Activated CD4-positive, alpha-beta T cell treated with anti-CD3 and anti-CD28 coated beads, Interleukin-2, amount 50 U/mL, for 24 hours (primary cell): ENCODE measurements at places on chromosomes 2 and 18.

GRCh38 chr2:75553935-75554531 is 6.7 kb downstream of the EVA1A start:
- DNase-seq = no peak

DNA sequence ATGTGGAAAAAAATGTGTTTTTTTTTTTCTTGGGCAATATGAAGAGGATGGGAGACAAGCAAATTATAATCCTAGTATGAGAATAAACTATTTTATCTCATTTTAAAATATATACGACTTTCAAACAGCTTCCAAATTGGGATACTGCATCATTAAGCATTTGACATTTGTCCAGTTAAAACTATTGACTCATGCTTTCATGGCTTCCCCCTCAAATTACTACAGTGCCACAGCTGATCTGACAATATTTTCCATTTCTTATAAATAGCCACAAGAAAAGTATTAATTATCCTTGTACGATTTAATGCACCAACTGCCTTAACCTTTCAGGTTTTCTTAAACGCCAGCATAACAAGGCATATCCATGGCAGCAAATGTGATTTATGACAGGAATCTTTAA is 1134.8 kb upstream of the ZEB2 start:
- no peak for DNase-seq

DNA sequence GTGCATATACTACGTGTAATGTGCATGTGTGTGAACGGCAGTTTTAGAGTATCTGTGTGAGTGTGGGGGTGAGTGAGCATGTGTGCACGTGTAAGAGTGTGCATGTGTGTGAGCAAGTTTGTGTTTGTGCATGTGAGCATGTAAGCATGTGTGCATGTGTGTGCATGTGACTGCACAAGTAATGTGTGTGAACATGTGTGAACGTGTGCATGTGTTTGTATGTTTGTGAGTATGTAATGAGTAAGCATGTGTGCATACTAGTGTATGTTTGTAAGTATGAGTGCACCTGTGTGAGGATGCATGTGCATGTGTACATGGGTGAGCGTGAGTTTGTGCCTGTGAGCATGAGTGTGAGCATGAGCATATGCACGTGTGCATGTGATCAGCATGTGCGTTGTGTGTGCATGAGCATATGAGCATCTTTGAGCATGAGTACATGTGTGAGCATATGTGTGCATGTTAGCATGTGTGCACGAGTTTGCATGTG is 90.7 kb downstream of the ZNF516 start:
- DNase-seq = no peak

- no peak for DNase-seq
Observed at GRCh38 chr2:59015027-59015426, 773.9 kb upstream of the FANCL start.

- DNase-seq = no peak
Observed at GRCh38 chr2:170310876-170311502, 133.0 kb downstream of the MYO3B start.

DNA sequence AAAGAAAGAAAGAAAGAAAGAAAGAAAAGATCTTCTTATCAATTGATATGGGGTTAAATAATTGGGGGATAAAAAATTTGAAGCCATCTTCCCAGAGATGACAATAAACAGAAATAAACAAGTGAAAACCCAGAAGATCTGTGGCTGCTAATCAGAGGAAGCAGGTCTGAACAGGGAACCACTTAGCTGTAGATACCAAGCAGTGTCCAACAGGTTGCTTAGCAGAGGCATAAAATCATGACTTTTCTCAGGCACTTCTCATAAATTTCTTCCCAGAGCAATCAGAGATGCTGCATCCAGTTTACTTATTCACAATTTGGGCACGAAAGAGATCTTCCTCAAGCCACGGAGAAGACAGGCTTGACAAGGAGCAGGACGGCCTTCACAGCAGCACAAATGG is 5.7 kb upstream of the LPIN1 start:
- no peak for DNase-seq

- DNase-seq = no peak
Observed at GRCh38 chr18:3722649-3723433, 272.9 kb downstream of the TGIF1 start.

- DNase-seq = no peak
Observed at GRCh38 chr2:54499661-54500060, 43.5 kb downstream of the SPTBN1 start.

- DNase-seq = no peak
Observed at GRCh38 chr2:179749210-179749609, 112.2 kb downstream of the ZNF385B start.

DNA sequence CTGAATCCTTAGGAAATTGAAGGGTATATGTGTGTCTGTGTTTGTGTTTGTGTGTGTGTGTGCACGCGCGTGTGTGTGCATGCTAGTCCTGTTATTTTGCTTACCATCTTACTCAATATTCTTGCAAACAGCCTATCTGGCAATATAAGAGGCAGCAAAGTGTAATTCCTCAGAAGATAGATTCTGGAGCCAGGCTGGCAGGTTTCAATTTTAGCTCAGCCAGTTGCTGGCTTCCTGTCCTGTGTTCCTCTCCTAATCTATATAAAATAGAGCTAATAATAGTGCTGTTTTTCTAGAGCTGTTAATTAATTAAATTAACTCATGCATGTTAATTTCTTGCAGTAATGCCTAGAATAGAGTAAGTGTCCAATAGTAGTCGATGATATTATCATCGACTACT is 256.2 kb downstream of the PIK3C3 start:
- DNase-seq = no peak

DNA sequence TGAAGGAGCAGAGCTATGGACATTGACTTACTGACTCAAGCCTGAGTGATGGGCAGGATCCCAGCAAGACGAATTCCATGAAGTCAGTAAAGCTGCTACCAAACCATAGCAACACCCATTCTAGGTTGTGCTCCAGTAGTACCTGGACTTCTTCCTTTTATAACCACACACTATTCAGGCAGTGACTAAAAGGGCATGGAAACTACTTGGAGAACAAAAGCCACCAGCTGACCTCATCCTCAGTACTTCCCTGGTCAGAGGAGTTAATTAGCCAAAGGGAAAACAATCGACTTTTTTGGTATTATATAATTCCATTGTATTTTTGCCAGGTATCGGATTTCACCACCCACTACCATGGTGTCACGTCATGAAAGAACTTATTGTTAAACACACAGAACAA is 237.1 kb downstream of the TTC32 start:
- DNase-seq = no peak

GRCh38 chr2:117786520-117786919 is 28.0 kb upstream of the DDX18 start:
- DNase-seq = no peak

- DNase-seq = no peak
Observed at GRCh38 chr2:239307921-239308613, 92.8 kb downstream of the HDAC4 start.

GRCh38 chr2:50455351-50455939 is 576.5 kb downstream of the NRXN1 start:
- no peak for DNase-seq

- DNase-seq = no peak
Observed at GRCh38 chr18:45997700-45998151, 30.6 kb upstream of the EPG5 start.

DNA sequence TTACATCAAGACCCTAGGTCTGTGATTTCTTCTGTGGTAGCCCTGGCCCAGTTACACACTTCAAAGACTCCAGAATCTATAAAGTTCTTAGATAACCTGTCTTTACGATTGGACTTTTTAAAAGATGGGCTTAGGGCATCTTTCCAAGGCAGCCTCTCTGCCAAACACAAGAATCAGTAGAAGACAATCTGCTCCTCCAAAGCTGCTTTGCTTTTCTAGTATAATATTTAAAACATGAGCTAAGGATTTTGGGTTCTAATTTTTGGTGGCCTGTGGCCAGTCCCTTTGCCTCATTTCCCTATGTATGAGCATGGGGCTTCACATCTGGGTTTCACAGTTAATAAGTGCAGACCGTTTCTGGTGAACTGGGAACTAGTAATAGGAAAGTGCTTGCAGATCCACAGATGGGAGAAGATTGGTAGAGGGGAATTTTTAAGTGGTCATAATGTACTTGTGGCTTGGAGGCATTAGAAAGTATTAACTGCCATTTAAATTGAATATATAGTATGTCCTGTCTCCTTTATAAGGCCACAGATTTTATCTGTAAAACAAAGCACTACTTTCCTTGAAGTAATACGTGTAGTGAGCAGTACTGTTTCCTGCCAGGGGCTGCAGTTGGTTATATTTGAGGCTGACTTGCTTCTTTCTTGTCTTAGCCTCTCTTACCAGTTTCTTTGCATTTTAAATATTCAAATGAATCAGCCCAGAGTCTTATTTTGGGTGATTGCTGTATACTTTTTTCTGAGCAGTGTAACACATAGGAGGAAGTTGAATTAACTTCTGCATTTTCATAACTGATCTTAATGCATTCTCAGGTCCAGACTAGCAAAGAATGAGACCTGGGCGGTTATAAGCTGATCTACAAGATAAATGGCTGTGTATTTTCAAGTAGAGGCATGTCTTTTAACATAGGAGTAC is 1.5 kb downstream of the ARPC2 start:
- DNase-seq = no peak

DNA sequence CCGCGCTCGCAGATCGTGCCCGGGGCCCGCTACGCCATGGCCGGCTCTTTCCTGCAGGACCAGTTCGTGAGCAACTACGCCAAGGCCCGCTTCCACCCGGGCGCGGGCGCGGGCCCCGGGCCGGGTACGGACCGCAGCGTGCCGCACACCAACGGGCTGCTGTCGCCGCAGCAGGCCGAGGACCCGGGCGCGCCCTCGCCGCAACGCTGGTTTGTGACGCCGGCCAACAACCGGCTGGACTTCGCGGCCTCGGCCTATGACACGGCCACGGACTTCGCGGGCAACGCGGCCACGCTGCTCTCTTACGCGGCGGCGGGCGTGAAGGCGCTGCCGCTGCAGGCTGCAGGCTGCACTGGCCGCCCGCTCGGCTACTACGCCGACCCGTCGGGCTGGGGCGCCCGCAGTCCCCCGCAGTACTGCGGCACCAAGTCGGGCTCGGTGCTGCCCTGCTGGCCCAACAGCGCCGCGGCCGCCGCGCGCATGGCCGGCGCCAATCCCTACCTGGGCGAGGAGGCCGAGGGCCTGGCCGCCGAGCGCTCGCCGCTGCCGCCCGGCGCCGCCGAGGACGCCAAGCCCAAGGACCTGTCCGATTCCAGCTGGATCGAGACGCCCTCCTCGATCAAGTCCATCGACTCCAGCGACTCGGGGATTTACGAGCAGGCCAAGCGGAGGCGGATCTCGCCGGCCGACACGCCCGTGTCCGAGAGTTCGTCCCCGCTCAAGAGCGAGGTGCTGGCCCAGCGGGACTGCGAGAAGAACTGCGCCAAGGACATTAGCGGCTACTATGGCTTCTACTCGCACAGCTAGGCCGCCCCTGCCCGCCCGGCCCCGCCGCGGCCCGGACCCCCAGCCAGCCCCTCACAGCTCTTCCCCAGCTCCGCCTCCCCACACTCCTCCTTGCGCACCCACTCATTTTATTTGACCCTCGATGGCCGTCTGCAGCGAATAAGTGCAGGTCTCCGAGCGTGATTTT is 7.6 kb downstream of the TBR1 start:
- DNase-seq = no peak

GRCh38 chr18:23133860-23134779 is 1.2 kb upstream of the CABLES1 start:
- DNase-seq = peak; percentile 18

GRCh38 chr2:83784947-83785346 is 674.1 kb downstream of the SUCLG1 start:
- DNase-seq = no peak

GRCh38 chr2:144834363-144834762 is 314.4 kb upstream of the ZEB2 start:
- no peak for DNase-seq

- DNase-seq = no peak
Observed at GRCh38 chr2:55729136-55729685, 35.6 kb upstream of the PNPT1 start.

DNA sequence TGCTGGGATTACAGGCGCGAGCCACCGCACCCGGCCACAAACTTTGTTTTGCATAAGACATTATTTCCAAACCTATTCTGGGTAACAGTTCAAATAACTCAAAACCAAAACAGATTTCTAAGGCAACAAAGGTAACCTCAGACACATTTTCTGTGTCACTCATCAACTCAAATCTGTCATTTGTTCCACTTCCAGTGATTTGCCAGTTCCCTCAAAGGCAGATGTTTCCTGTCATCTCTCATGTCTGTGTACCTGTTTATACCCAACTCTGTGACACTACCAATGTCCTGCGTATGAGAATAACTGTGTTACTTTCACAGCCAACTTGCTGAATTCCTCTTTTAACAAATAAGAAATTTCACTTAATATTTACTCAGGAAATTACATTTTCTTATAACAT is 54.4 kb downstream of the SCN3A start:
- no peak for DNase-seq

- no peak for DNase-seq
Observed at GRCh38 chr18:8705238-8705960, at the start of gene MTCL1. Gene MTCL1, plus strand, starts transcription at chr18:8705556. Its CDS starts 105 bp downstream, at chr18:8705661.

DNA sequence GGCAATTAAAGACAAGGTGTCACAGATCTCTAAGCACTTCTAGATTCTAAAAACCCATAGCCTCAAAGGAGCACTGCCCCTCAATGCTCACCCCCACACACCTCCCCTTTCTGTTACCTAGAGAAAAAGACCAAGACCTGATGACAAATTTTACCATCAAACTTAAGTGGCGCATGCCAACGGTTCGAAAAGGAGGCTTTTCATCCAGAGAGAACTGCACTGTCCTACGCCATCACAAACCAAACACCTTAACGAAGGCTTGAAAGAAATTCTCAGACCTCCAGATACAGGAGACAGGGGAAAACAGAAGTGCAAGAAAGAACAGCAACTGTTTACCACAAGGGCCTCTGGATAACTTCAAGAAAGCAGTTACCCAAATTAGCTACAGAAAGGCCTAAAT is 2.0 kb upstream of the ZC3H6 start:
- no peak for DNase-seq

GRCh38 chr18:63342206-63342605 is 22.6 kb upstream of the BCL2 start:
- DNase-seq = no peak

DNA sequence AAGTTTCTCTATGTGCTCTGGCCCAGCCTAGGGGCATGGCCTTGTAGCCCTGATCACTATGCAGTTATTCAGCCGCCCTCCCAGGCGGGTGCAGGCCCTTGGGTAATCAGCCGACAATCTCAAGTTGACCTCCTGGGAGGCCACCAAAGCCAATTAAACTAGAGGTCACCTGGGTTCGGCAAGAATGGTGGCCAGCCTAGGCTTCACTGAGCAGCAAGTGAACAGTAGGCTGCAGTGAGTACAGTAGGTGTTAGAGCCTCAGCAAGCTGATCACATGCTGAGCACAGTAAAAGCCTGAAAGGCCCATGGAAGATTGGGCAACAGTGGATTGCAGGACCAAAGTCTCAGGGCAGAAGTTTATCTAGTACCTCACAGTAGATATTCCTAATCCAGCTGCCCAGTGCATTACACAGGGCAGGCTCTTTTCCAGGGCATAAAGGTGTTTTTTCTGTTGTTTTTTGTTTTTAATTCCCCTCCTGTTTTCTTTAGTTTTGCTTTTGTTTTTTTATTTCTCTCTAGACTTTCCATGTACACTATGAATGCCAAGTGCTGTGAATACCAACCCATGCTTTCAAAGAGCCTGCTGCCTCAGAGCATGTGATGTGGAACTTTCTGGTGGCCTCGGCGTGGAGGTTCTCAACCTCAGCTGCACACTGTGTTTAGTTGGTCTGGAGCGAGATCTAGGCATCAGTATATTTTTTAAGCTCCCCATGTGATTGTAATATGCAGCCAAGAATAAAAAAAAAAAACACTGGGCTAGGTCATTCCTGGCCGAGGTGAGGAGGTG is 55.9 kb upstream of the ATL2 start:
- DNase-seq = no peak
